NCI-H460 (cell line): ENCODE measurements at places on chromosomes 16 and 17. TPM values are rescaled to one million over a fixed set of nuclear protein-coding genes. Genes with fewer than 3 reads are reported as not detected.

The NHLRC4 gene
- total RNA-seq, result 0.12 and 0.35 TPM in 2 replicates

The DNAH17 gene
- 1.8 and 2.2 TPM in 2 replicates for total RNA-seq

The SPATA20 gene
- total RNA-seq, result 73.6 and 82.8 TPM in 2 replicates

The GINS2 gene
- total RNA-seq, result 2.6 and 3.1 TPM in 2 replicates

The CCL23 gene
- not detected in 2 replicates for total RNA-seq

The ATP2A3 gene
- 3.5 and 3.6 TPM in 2 replicates for total RNA-seq

The PSME3IP1 gene
- 143 and 150 TPM in 2 replicates for total RNA-seq

The LLGL1 gene
- 11.9 and 12.6 TPM in 2 replicates for total RNA-seq

The RUNDC3A gene
- not detected in 2 replicates for total RNA-seq

The ACE gene
- 0.22 TPM in 1 of 2 replicates, not detected in the other for total RNA-seq

The STH gene
- not detected in 2 replicates for total RNA-seq

The FAM222B gene
- 8.1 and 9.4 TPM in 2 replicates for total RNA-seq

GRCh38 chr17:55430541-55431288 lies 9.1 kb upstream of the MMD start:
- DNase-seq, result no peak

- DNase-seq, result no peak
Measured at GRCh38 chr17:2386400-2387085, 14.3 kb downstream of the MNT start.

- no peak for DNase-seq
Measured at GRCh38 chr17:39012725-39013124, 45.5 kb upstream of the FBXO47 start.

- DNase-seq, result no peak
Measured at GRCh38 chr16:30485818-30486436, 13.4 kb downstream of the ITGAL start.

DNA sequence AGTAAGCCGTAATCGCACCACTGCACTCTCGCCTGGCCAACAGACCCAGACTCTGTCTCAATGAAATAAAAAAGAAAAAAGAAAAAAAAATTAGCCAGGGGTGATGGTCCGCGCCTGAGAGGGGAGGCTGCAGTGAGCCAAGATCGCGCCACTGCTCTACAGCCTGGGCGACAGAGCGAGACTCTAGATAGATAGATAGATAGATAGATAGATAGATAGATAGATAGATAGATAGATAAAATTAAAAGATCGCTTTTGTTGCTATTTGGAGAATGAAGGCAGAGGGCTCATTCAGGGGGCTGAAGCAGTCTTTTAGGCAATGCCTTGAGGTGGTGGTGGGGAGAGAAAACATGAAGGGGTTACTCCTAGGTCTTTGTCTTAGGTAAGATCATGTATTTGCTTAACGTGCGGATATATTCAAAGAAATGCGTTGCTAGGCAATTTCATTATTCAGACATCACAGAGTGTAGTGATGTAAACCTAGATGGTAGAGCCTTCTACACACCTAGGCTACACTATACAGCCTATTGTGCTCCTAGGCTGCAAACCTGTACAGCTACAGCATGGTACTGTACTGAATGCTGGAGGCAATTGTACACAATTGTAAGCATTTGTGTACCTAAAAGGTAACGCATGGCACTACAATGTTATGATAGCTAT lies 4.3 kb upstream of the HES7 start:
- no peak for DNase-seq

DNA sequence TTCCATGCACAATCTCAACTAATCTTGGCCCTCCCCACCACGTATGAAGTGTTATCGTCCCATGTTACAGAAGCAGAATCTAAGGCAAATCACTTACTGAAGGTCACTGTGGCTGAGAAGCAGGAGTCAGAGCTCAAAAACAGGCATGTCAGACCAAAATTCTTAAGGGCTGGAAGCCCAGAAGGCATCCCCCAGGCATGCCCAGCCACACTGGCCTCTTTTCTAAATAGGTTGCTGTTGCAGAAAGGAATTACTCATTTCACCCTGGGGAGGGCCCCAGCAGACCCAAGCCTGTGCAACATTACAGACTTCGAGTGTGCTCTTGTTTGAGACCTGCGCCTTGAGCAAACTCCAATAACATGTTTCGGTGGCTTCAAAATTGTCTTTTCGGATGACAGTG lies 194.1 kb downstream of the RBFOX1 start:
- no peak for DNase-seq

DNA sequence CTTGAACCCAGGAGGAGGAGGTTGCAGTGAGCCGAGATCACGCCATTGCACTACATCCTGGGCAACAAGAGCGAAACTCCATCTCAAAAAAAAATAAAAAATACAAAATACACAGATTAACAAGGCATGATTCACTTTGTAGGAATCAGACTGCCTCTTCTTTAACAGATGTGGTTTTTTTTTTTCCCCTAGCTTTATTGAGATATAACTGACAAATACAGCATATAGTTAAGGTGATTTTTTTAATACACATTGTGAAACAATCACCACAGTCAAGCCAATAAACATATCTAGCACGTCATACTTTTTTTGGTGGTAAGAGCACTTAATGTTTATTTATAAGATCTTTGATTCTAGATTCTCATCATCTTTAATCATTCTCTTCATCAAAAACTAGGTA lies 87.8 kb downstream of the SPAG9 start:
- DNase-seq, result no peak

- no peak for DNase-seq
Measured at GRCh38 chr17:57612202-57613071, 132.7 kb downstream of the CCDC182 start.

DNA sequence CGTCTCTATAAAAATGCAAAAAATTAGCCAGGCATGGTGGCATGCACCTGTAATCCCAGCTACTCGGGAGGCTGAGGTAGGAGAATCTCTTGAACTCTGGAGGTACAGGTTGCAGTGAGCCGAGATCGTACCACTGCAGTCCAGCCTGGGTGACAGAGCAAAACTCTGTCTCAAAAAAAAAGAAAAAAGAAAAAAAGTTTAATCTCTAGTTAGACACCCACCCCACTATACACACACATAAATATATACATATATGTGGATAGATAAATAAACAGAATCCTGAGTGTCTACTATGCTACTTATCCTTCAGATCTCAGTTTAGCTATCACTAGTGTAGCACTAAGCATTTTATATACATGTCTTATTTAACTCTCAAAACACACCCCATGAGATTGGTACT lies 18.7 kb downstream of the ITGAL start:
- no peak for DNase-seq

DNA sequence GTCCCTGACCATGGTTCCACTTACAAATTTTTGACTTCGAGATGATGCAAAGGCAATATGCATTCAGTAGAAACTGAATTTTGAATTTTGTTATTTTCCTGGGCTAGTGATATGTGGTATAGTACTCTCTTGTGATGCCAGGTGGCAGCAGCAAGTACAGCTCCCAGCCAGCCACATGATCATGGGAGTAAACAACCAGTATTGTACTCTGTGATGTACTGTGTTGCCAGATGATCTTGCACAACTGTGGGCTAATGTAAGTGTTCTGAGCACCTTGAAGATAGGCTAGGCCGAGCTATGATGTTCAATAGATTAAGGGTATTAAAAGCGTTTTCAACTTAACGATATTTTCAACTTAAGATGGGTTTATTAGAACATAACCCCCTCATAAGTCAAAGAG lies 250.8 kb downstream of the STX8 start:
- DNase-seq, result no peak

DNA sequence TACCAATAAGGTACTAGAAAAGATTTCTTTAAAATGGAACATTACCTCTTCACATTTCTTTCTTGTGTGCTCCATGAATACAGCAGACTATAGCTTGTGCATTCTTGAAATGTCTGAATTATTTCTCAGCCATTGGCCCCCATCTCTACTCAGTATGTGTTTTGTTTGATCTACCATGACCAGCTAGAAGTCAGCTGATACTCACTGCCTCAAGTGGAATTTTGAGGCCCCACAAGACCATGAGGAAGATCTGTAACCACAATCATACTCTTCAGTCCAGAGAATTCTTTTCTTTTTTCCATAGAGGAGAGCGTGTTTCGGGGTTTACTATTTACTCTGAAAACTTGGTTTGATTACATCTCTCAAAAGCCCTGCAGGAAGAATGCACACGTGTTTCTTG lies 319.1 kb downstream of the TOX3 start:
- DNase-seq, result no peak

- no peak for DNase-seq
Measured at GRCh38 chr16:16196099-16196498, 27.2 kb downstream of the ABCC6 start.

DNA sequence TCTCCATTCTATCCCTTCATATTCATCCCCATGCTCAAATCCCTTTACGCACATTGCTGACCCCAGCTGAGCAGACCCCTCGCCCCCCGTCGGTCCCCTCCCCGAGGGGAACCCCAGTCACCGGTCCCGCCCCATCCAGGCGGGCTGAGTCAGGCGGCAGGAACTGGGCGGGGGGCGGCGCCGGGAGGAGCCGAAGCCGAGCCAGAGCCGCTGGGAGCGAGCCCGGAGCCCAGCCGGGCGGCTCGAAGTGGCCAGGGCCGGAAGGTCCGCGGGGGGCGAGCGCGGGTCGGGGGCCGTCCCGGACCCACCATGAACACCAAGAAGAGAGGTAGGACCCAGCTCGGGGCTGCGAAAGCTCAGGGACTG lies 8.6 kb downstream of the RIPOR1 start:
- no peak for DNase-seq

GRCh38 chr16:49490321-49490705 lies 116.7 kb downstream of the C16orf78 start:
- no peak for DNase-seq

GRCh38 chr16:56042416-56042815 lies 148.9 kb upstream of the GNAO1 start:
- DNase-seq, result no peak

- no peak for DNase-seq
Measured at GRCh38 chr17:43559161-43559816, 13.1 kb upstream of the ETV4 start.

DNA sequence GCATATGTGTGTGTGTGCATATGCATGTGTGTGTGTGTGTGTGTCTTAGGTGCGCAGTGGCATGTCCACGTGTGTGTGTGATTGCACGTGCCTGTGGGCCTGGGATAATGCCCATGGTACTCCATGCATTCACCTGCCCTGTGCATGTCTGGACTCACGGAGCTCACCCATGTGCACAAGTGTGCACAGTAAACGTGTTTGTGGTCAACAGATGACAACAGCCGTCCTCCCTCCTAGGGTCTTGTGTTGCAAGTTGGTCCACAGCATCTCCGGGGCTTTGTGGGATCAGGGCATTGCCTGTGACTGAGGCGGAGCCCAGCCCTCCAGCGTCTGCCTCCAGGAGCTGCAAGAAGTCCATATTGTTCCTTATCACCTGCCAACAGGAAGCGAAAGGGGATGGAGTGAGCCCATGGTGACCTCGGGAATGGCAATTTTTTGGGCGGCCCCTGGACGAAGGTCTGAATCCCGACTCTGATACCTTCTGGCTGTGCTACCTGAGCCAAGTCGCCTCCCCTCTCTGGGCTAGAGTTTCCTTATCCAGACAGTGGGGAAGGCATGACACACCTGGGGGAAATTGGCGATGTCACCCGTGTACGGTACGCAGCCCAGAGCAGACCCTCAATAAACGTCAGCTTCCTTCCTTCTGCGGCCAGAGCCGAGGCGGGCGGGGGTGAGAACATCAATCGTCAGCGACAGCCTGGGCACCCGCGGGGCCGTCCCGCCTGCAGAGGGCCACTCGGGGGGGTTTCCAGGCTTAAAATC lies 47.6 kb downstream of the IL21R start:
- DNase-seq, result no peak

GRCh38 chr17:64073771-64074703 lies 53.6 kb upstream of the ICAM2 start:
- no peak for DNase-seq

GRCh38 chr17:60602385-60602742 lies 2.4 kb downstream of the PPM1D start:
- DNase-seq, result no peak

DNA sequence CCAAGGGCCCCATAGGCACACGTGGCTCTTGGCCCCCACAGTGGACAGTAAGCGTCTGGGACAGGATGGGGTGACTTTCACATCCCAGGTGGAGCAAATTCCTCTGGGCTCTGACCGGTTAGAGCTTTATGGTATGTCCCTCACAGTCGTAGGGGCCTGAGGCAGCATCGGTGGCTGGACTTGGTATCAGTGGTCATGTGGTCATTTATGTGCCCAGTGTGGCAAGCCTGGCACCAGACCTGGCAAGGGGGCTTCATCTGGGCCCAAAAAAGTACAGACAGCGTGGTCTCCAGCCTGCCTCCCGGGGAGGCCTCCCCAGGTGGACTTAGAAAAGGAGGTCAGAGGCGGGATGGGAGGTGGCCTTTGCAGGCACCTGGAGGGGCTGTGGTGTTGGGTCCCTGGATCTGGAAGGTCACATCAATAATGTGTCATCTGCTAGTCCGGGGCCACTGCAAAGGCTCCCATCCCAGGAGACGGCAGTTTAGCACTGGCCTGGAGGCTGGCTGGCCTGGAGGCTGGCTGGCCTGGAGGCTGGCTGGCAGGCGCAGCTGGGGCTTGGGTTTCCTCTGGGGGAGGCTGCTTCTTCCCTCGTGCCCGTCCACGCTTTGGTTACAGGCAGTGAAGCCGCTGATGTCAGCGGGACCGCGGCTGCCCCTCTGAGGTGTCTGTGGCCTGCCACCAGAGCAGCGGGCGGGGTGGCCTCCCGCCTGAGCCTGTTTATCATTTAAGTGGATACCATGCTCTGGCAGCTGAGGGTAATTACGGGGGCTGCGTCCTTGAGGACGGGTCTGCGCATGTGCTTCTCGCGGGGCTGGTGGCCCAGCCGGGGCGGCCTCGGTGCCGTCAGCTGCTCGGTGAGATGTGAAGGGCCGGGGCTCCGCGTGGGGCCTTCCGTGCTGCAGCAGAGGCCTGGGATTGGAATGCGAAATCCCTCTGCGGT lies 20.7 kb upstream of the CBX4 start:
- no peak for DNase-seq

DNA sequence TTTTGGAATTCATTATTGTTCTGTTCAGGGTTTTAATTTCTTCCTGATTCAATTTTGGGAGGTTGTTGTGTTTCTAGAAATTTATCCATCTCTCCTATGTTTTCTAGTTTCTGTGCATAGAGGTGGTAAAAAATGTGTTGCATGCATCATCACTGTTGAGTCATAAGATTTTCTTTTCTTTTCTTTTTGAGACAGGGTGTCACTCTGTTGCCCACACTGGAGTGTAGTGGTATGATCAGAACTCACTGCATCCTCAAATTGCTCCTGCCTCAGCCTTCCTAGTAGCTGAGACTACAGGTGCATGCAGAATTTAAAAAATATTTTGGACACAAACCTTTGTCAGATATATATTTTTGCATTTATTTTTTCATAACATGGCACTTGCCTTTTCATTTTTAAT lies 184.8 kb downstream of the BCAS3 start:
- DNase-seq, result no peak

- no peak for DNase-seq
Measured at GRCh38 chr16:86960266-86960665, 356.9 kb downstream of the C16orf95 start.

GRCh38 chr17:21042458-21043295 lies at the start of gene USP22:
Gene USP22 (minus strand): TSS chr17:21043011. CDS start chr17:21042835, 176 bp downstream.
- DNase-seq, result no peak
